Upper lobe of right lung (tissue), 1 donor: ENCODE measurements at places on chromosomes 12 and 14. TPM values are rescaled to one million over a fixed set of nuclear protein-coding genes. Genes with fewer than 3 reads are reported as not detected.

GRCh38 chr14:67650694-67651093 is 23.7 kb downstream of the VTI1B start:
- H3K36me3 ChIP-seq, result peaks cover 92% of the 10 kb centered on the region
- H3K27me3 ChIP-seq, result no peaks in the 10 kb centered on the region
- no peak overlapping the region for H3K27ac ChIP-seq
- DNase-seq, result no peak
- no peak overlapping the region for H3K4me3 ChIP-seq
- H3K4me1 ChIP-seq, result no peaks in the 10 kb centered on the region

DNA sequence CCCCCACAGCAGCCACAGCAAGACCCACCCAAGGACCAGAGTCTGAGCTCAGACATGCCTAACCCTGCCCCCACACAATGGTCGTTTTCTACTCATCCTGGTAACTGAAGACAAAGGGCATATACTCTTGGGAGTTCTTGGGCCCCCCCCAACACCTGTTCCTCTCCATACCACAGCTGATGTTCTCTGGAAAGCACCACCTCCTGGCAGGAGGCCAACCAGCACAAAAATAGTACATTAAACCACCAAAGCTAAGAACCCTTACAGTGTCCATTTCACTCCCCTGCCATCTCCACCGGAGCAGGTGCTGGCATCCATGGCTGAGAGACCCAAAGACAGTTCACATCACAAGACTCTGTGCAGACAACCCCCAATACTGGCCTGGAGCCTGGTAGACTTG is 80.6 kb upstream of the DAAM1 start:
- no peak for DNase-seq
- no peak overlapping the region for H3K27ac ChIP-seq
- no peaks in the 10 kb centered on the region for H3K27me3 ChIP-seq
- no peak overlapping the region for H3K4me3 ChIP-seq
- no peaks in the 10 kb centered on the region for H3K36me3 ChIP-seq

The KRT77 gene
- total RNA-seq, result not detected

The ASCL1 gene
- total RNA-seq, result not detected

- DNase-seq, result no peak
- H3K4me1 ChIP-seq, result peaks cover 14% of the 10 kb centered on the region
- H3K4me3 ChIP-seq, result no peak overlapping the region
- H3K36me3 ChIP-seq, result no peaks in the 10 kb centered on the region
Measured at GRCh38 chr14:65279510-65279909, 133.0 kb upstream of the FUT8 start.

GRCh38 chr12:94057262-94058151 is 90.9 kb upstream of the PLXNC1 start:
- no peak overlapping the region for H3K4me3 ChIP-seq
- no peaks in the 10 kb centered on the region for H3K27me3 ChIP-seq
- no peaks in the 10 kb centered on the region for H3K36me3 ChIP-seq

DNA sequence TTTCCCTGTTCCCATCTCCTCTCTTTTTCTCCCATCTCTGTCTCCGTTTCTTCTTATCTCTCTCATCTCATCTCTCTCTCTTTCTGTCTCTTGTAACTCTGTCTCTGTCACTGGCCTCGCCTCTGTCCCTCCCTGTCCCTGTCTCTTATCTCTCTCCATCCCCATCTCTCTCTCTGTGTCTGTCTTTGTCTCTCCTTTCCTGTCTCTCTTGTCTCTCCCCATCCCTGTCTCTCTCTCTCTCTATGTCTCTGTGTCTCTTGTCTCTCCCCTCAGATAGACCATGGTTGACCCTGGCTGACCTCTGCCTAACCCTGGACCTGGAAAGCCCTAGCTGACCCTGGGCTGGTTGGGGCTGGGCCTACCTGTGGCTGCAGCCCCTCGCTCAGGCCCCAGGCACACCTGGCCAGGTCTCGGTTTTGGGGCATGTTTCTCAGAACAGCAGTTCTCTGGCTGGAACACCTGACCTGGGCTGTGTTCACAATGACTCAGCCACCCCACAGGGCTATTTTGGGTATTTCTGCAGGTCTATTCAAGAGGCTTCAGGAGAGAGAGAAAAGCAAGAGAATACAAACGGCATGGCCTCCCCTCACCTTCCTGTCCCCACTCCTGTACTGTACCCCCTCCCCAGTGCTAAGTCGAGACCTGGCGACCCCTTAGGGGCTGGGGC is 174.4 kb downstream of the TMEM121 start:
- H3K27ac ChIP-seq, result no peak overlapping the region
- no peak overlapping the region for H3K4me3 ChIP-seq
- no peaks in the 10 kb centered on the region for H3K27me3 ChIP-seq
- no peaks in the 10 kb centered on the region for H3K4me1 ChIP-seq

DNA sequence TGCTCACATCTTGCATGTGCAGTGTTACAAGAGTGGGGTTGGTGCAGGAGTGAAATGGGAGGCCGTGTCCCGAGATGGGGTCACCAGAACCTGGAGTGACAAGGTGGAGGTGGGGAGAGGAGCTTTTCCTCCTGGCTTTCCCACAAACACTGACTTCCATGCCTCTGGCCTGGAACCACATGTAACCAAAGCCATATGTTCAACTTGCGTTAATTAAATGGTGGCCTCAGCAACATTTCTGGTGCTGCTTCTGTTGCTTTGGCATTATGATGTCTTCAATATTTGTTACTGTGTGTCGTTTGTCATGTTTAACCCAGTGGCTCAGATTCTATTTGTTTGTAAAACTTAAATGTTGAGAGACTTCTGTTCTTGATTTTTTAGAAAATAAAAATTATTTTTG is 110.2 kb downstream of the VCPKMT start:
- no peaks in the 10 kb centered on the region for H3K27me3 ChIP-seq
- no peak overlapping the region for H3K4me3 ChIP-seq
- no peak overlapping the region for H3K27ac ChIP-seq
- H3K36me3 ChIP-seq, result no peaks in the 10 kb centered on the region
- no peak for DNase-seq
- peaks cover 20% of the 10 kb centered on the region for H3K4me1 ChIP-seq

The TAS2R20 gene
- total RNA-seq, result 1.2 TPM

The SLC8B1 gene
- 42.8 TPM for total RNA-seq

DNA sequence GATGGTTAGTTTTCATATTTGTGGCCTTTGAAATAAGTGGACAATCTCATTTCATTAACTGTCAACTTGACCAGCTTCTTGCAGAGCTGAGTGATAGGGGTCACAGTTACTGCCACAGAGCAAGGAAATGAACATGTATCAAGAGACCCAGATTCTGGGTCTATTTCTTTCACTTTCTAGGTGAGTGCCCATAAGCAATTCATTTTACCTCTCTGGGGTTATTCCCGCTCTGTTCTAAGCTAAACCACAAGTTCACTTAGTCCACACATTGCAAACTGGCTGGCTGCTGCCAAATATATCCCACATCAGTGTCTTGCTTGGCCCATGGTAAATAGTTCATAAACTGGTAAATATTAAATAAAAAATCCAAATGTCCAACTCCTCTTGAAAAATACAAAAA is 29.9 kb downstream of the GPHB5 start:
- H3K27ac ChIP-seq, result no peak overlapping the region
- H3K4me1 ChIP-seq, result peaks cover 7% of the 10 kb centered on the region
- DNase-seq, result no peak
- no peaks in the 10 kb centered on the region for H3K36me3 ChIP-seq

DNA sequence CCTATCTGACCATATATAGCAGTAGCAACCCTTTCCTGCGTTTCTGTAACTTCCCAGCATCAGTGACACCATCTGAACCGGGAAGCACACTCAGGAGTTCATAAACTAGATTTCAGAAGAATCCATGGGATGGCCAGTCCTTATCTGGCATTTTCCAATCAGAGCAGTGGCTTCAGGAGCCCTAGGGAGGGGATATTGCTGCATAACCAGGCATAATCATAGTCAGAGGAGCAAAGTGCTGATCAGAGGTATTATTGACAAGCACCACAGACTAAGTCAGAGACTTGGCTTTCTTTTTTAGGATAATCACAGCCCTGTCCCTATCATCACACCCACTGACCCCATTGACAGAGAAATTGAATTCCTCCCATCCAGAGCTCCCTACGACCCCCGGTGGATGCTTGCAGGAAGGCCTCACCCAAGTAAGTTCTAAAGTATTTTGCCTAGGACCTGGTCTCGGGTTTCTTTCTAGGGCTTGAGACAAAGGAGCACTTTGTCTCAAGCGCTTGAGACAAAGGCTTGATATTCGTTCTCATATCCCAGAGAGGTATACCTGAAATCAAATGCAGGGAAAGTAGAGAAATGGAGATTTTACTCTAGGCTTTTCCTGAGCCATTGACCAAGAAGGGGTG is 55.1 kb downstream of the FOXN4 start:
- H3K27ac ChIP-seq, result no peak overlapping the region
- H3K4me3 ChIP-seq, result no peak overlapping the region
- DNase-seq, result no peak

DNA sequence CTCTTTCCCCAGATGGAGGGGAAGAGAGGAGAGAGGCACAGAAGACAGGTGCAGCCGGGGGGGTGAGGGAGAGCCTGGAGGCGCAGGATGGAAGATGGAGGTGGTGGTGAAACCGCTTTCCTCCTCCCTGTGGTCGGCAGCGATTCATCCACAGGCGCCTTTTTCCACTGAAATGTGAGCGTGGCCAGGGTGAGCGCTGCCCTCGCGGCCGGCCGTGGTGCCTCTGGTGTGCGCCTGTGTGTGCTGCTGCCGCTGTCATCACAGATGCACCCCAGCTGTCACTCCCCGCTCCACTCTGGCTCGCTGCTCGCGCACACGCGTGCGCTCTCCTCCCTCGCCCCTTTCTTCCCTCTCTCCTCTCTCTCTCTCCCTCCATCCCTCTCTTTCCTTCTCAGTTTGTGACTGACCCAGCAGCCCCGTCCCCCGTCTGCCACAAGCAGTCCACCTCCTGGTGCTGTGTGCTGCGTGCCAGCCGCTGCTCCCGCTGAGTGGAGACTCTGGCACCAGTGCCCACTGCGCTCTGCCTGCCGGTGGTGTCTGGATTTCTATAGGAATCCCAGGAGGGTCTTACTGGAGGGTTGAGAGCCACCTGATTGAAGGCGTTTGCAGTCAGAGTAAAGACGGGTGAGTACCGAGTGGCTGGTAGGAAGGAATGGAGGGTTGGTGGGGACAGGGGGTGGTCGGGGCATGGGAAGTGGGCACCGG is at the start of gene LRTM2:
TSS of gene LRTM2 (plus strand) at position 375 of the 705 bp plus-strand sequence. CDS start 7,584 bp downstream, outside the sequence.
- H3K27me3 ChIP-seq, result peaks cover 35% of the 10 kb centered on the region
- no peaks in the 10 kb centered on the region for H3K36me3 ChIP-seq
- no peak within 1 kb of the TSS for H3K4me3 ChIP-seq
- H3K27ac ChIP-seq, result no peak within 1 kb of the TSS

- no peak for DNase-seq
- no peak overlapping the region for H3K4me3 ChIP-seq
- H3K27ac ChIP-seq, result no peak overlapping the region
Measured at GRCh38 chr14:92154283-92154942, 32.6 kb downstream of the CPSF2 start.

The SOAT2 gene
- total RNA-seq, result not detected

The NPFF gene
- not detected for total RNA-seq

DNA sequence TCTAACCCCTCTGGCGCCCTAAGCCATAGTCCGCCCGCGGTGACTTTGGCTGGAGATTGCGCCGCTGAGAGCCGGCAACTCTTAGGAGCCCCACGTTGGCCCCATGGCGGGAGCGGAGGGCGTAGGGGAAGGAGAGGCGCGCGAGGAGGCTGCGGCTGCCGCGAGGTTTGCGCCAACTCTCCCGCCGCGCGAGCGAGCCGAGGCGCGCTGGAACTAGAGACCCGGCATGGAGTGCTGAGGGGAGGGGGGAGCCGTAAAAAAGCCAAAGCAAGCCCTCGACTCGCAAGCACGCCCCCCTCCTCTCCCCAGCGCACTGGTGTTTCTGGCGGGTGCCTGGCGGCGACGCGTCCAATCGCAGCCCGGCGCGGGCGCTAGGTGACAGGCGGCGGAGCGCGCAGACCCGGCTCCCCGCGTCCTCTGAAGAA is at the start of gene SYT10:
TSS of gene SYT10 (minus strand) at position 233 of the 425 bp plus-strand sequence. CDS start 297 bp downstream, outside the sequence.
- no peaks in the 10 kb centered on the region for H3K4me1 ChIP-seq
- H3K27ac ChIP-seq, result no peak within 1 kb of the TSS
- H3K36me3 ChIP-seq, result no peaks in the 10 kb centered on the region
- H3K27me3 ChIP-seq, result peaks cover 43% of the 10 kb centered on the region
- DNase-seq, result peak; percentile 61

GRCh38 chr14:96267916-96268315 is 11.9 kb downstream of the BDKRB1 start:
- no peak overlapping the region for H3K4me3 ChIP-seq
- no peaks in the 10 kb centered on the region for H3K36me3 ChIP-seq
- H3K27ac ChIP-seq, result no peak overlapping the region
- H3K27me3 ChIP-seq, result no peaks in the 10 kb centered on the region

GRCh38 chr12:7995266-7995963 is 37.1 kb upstream of the FOXJ2 start:
- H3K4me1 ChIP-seq, result peaks cover 3% of the 10 kb centered on the region
- H3K4me3 ChIP-seq, result no peak overlapping the region
- peak; percentile 88 for DNase-seq
- H3K27me3 ChIP-seq, result no peaks in the 10 kb centered on the region
- H3K27ac ChIP-seq, result no peak overlapping the region
- no peaks in the 10 kb centered on the region for H3K36me3 ChIP-seq

DNA sequence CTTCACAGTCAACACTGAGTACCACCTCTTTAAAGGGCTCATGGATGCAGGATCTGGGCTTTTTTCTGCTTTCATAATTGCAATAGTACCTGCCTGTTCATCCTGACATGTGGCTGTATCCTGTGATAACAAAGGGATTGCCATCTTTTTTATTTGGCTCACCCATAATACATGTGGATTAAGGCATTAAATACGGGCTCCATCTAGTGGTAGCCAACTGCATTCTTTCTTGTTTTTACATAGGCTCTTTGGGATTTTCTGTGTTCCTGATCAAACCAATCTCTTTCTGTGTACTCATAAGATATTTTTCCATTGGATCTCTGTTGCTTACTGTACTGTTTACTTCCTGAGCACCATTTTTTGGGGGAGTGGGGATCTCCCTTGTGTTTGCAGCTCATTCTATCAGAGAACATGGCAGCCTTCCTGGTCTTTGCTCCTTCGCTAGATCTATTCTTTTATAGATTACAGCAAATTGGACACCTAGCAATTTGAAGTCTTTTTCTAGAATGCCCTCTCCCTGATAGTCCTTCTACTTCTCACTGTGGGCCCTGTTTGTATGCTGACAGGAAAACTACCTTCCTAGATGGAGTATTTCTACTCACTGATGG is 723.4 kb upstream of the MDGA2 start:
- H3K27ac ChIP-seq, result no peak overlapping the region
- DNase-seq, result no peak
- H3K4me1 ChIP-seq, result no peaks in the 10 kb centered on the region
- H3K27me3 ChIP-seq, result no peaks in the 10 kb centered on the region
- no peak overlapping the region for H3K4me3 ChIP-seq

- no peak overlapping the region for H3K4me3 ChIP-seq
- DNase-seq, result no peak
- H3K36me3 ChIP-seq, result no peaks in the 10 kb centered on the region
Measured at GRCh38 chr12:50065726-50066310, 8.4 kb downstream of the ASIC1 start.

The EIF2S3B gene
- 0.52 TPM for total RNA-seq

- H3K4me1 ChIP-seq, result no peaks in the 10 kb centered on the region
- no peak overlapping the region for H3K27ac ChIP-seq
- no peaks in the 10 kb centered on the region for H3K27me3 ChIP-seq
- no peak overlapping the region for H3K4me3 ChIP-seq
- no peaks in the 10 kb centered on the region for H3K36me3 ChIP-seq
- DNase-seq, result no peak
Measured at GRCh38 chr12:22904485-22904884, 279.5 kb downstream of the ETNK1 start.
